ENCODE measurements at places on chromosomes 1 and 21.

DNA sequence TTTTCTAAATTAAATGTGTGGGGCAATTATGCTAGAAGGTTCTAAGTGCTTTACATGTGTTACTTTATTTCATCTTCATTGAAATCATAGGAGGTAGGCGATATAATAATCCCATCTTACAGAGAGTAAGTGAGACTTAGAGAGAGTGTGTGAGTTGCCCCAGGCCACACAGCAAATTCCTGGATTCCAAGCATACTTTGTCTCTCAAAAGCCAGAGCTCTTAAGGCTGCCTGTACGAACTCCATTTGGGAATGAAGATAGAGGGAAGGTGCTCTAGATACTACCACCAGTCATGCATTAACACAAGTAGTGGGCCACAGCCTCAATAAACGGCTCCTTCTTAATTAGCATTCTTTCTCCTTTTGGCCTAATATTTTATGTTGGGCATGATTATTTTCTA, 170.1 kb downstream of the SIPA1L2 start:
- DNase-seq: no peak

- DNase-seq: no peak
These were observed 20.1 kb downstream of the NADK start for GRCh38 chr1:1758059-1758621.

- no peak for DNase-seq
These were observed 50.5 kb downstream of the MTF2 start for GRCh38 chr1:93129507-93130099.

GRCh38 chr1:12420171-12420570, 190.3 kb downstream of the VPS13D start:
- no peak for DNase-seq

- no peak for DNase-seq
These were observed 822.8 kb downstream of the BRINP3 start for GRCh38 chr1:189654906-189655305.

DNA sequence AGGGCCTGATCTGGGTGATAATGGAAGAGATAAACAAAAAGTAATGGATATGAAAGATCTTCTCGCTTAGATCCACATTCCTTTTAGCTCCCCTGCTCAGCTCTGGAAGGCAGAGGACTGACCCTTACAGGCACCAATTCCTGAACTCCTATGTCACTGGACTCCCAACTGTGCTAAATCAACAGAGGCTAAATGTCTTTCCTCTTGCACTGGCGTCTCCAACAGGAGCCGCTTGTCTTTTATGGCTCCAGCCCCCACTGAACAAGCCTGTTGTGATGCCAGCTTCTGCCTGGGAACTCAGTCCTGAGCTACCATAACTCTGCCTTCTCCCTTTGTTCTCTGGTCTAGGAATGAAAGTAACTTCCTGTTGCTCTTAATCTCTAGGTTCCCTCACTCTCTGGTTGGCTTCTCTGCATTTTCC, 142.1 kb upstream of the COL11A1 start:
- DNase-seq: no peak

GRCh38 chr1:22547818-22548462, 15.3 kb upstream of the EPHA8 start:
- no peak for DNase-seq

DNA sequence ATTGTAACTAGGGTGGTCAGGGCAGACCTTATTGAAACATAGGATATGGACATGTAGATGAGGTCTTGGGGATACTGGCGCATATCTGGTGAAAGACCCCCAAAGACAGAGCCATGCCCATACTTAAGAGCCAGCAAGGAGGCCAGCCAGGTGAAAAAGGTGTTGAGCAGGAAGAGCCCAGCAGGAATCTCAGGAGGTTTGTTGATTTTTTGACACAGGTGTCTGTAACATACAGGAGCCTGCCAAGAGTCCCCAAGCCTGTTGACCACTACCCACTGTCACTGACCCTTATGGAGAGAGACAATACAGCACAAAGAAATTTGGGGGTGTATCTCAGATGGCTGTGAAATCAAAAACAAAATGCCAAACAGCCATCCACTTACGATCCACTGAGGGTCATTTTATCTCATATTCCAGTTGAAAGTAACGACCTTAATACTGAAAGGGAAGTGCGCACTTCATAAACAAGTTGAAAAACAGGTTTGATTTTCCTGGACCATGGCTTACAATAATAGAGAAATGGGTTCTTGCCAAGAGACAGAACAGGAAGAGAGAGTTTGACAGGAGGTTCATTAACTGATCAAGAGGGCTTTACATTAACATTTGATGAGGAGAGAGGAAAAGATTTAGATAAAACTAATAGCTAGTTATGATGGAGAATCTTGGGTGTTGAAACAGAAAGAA, 163.6 kb downstream of the GLUL start:
- DNase-seq: no peak

DNA sequence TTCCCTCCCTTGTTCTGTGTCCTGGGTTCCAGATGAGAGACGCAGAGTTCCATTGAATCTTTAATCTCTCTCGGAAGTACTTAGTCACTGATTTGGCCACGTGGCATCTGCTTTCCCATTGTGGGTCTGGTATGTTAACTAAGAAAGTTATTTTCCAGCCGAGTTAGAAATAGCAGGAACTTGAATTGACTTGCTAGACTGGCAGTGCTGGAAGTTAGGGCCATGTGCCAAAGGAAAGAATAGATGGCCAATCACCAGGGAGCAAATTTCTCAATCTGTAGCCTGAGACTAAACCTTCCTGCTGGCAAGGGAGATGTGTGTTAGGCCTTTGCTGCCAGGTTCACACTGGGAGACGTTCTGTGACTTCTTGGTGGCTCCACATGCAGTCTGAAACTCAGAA, 24.2 kb upstream of the SLFNL1 start:
- no peak for DNase-seq

DNA sequence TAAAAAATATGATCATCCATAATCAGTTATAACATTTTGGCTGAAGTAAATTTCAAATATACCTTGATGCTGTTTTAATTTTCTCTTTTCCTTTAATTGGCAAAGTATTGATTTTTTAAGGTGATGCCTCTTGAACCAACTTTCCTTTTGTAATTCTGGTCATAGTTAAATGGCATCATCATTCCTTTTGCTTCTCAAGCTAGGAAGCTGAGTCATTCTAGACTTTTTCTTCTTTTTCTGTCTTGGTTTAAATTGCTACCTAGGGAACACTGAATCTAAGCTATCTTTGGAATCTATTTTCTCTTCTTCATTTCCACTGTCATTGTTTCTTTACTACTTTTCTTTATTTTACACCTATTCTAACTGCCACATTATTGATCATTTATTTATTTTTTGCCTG, 162.7 kb downstream of the HMCN1 start:
- DNase-seq: no peak

DNA sequence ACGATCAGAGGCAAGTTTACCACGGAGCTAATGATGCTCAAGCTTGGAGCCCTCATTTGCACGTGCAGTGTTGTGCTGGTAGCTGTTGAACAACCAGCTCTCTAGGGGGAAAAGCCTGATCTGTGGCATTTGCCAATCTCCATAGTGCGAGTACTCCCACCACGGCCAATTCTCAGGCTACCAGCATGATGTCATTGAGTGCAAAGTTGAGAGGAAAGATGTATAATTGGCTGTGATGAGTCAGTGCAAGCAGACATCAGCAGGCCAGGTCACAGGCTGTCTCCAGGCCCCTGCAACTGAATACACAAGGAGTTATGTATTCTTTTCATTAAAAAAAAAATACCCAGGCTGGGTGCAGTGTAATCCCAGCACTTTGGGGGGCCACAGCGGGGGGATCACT, 233.1 kb upstream of the VAMP3 start:
- no peak for DNase-seq

- DNase-seq: no peak
These were observed 2.5 kb upstream of the TMPRSS2 start for GRCh38 chr21:41510500-41510899.

DNA sequence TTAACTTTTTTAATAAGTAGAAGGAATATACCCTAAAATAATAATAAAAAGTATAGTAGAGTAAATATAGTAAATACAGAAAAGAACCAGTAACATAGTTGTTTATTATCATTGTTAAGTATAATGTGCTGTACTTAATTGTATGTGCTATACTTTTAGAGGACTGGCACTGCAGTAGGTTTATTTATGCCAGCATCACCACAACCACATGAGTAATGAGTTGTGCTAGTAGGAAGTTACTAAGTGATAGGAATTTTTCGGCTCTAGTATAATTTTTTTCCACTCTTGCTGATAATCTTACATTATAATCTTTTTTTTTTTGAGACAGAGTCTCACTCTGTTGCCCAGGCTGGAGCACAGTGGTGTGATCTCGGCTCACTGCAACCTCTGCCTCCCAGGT, 71.6 kb downstream of the IVNS1ABP start:
- no peak for DNase-seq

Measured in stimulated activated CD8-positive, alpha-beta memory T cell treated with anti-CD3 and anti-CD28 coated beads, Interleukin-2, amount 100 ng/mL, for 1 hour (primary cell).